Hematopoietic multipotent progenitor cell treated with erythropoietin and hydrocortisone succinate and interleukin-3 and kit ligand, for 17 days (in vitro differentiated cells): ENCODE measurements at places on chromosomes 5 and 9.

DNA sequence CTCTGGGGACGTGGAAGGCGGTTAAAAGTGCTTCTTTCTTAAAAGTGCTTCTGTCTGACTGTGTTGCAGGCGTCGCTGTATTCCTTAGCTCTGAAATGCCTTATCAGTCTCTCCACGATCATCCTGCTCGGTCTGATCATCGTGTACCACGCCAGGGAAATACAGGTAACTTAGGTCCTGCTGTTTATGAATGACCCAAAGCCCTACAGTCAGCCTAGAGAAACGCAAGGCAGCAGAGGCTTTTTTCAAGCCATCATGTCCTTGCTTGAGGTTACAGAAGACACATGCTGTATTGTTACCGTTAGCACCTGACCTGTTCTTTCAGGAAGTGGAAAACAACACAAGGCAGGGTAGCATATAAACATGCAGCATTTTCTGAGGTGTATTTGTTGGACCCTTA is 2.0 kb downstream of the KCNN2 start:
- DNase-seq, result no peak

GRCh38 chr5:98917433-98917832 is 11.4 kb downstream of the CHD1 start:
- DNase-seq, result no peak

- DNase-seq, result no peak
These were observed 137.8 kb downstream of the SEMA6A start for GRCh38 chr5:116436674-116437350.

DNA sequence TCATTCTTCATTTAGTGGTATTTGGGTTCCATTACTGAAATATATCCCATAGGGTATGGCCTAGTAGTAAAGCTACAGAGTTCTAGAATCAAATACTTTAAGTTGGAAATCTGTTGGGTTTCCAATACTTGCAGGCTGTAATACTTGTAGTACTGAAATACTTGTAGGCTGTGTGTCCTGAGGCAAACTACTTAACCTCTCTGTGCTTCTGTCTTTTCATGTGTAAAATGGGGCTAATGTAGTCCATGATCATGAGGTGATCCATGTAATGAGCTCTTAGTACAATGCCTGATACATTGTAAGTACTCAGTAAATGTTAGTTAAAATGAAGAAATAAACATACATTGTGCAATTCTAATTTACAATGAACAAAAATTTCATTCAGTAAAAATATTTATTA is 368.9 kb downstream of the CSNK1G3 start:
- DNase-seq, result no peak

- DNase-seq, result no peak
These were observed 295.1 kb downstream of the TLE1 start for GRCh38 chr9:81393985-81394811.

DNA sequence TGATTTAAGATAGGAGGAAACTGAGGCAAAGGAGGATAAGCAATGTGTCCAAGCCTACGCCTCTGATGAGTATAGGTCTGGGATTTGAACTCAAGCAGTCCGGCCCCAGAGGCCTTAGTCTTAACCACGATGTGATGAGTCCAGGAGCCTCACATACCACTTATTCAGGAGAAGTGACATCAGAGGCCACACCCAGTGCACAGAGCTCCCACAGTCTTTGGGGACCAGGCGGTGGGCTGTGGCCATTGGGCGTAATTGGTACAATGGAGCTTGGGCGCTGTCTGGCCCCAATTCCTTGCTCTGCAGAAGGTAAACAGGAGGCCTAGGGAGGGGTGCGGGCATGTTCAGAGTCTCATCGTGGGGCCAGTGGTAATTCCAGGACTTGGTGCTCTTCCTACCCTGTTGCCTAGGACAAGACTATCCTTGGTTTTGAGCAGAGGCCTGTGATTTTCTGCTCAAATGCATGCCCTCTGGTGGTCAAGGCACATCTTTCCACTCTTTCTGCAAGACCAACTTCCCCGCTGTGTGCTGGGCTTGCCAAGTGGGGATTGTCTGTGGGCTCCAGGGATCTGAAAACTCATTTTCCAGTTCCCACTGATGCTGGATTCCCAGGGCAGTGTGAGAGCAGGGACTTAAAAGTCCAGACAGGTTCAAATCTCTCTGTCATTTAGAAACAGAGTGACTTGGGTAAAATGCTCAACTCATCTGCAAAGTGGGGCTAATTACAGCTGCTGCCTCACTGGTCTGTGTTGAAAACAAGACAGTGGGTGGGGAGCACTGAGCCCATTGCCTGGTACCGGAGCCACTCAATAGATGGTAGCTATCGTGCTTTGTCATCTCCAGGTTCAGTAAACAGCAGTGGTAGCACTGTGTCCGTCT is 15.8 kb downstream of the NDST1 start:
- DNase-seq, result peak; percentile 32

- no peak for DNase-seq
These were observed 190.3 kb downstream of the TLE1 start for GRCh38 chr9:81499021-81499454.

DNA sequence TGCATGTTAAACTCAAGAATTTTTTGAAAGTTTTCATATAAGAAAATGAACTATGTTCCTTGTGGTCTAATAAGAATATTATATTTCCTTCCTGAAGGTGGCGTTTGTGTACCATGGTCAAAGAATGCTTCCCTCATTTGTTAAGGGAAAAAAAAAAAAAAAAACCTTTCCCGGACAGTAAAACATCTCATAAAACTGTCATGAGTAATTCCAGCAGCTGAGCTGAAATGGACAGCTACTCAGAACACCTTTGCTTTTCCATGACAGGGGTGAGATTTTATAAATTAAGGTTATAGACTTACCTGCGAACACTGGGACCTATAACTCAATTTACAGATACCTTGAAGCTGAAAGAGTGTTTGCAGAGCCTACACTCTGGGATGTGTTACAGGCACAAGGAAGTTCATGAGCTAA is 113.2 kb upstream of the RANBP3L start:
- no peak for DNase-seq

DNA sequence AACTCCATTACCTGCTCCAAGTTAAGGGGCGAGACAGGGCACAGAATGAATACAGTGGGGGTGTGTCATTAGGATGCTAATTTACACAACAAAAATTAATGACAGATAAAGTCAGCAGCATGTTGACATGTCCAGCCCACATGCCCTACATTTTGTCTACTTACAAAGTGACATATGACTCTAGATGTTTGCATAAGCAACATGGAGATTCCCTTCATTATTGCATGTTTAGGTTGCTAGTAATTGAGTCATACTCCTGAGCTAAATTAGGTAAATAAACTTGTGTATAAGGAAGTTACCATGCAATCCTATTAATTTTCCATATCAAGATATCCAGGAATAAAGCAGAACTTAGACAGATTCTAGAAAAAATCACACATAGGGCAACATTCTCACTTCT is 232.2 kb downstream of the PDE4D start:
- DNase-seq, result no peak

DNA sequence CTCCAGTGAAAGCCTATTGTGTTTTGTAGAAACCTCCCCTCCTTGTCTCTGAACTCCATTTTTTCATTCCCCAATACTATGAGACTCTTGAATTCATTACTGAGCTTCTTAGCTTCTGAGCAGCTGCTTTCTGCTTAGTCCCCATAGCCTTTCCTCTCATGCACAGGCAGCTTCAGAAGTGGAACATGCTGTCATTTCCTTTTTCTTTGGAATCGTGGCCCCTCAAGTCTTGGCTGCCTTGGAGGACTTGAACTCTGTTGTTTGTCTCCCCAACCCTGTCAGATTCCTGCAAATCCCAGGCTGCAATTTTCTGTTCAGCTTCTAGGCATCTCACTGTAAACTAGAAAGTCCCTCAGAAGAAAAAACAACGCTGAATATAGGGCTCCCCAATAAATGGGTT is 268.5 kb downstream of the ARRDC3 start:
- DNase-seq, result no peak

DNA sequence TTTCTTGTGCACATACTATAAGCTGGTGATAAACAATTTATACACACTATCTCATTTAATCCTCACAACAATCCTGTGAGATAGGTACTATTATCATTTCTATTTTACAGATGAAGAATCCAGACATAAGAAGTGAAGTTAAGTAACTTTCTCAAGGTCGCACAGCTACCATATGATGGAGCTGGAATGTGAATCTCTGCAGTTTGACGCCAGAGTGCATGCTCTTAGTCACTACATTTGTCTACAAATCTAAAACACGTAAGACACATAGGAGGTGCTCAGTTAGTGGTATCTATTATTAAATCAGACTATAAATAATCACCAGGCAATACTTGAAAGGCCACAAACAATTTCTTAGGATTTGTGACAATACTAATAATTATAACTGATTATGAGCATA is 45.0 kb upstream of the CDKN2B start:
- DNase-seq, result no peak

DNA sequence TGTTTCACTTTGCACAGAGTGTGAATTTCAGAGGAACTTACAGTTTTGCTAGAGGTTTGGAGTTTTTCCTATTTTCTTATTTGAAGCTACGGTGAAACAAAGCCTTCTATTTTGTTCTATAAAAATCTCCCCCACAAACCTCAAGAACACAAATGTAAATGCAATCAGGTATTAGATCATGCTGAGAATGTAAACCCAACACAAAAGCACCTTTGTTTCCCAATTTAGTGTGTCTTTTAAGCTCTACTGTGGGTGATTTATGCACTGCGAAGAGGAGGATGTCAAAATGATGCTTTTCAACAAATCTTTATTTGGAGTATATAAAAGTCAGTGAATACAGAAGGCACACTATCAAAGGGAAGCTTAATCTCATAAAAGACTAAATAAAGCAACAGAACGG is 4.3 kb upstream of the DRD1 start:
- no peak for DNase-seq

DNA sequence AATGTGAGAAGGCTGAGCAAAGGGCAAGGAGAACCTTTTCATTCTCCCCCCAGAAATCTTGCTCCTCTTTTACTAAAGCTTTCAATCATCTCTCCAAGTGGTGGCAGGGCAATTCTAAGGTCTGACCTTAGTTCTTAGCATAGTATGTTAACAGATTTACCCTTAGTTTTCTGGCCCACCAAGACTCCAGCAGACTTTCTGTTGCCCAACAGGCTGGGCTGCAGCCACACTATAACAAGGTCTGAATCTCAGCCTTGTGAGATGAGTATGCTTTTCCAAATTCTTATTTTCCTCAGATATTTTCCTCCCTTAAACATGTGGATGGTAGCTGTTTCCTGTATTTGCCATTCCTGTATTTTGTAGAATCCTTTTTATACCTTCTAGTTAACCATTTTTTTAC is 69.5 kb downstream of the NIPBL start:
- DNase-seq, result no peak

DNA sequence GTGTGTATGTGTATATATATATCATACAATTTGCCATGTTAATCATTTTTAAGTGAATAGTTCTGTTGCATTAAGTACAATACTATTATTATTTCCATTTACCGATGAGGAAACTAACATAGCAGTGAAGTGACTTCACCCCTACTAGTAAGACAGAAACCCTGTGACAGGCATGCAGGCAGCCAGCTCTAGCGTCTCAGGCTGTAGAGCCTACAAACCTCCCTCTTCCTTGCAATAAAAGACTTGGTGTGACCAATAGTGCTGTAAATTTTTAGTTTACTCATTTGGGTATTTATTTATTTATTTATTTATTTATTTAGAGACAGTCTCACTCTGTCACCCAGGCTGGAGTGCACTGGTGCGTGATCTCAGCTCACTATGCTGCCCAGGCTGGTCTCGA is 24.7 kb downstream of the FNBP1 start:
- no peak for DNase-seq
